ENCODE measurements at places on chromosomes 2 and 18.

DNA sequence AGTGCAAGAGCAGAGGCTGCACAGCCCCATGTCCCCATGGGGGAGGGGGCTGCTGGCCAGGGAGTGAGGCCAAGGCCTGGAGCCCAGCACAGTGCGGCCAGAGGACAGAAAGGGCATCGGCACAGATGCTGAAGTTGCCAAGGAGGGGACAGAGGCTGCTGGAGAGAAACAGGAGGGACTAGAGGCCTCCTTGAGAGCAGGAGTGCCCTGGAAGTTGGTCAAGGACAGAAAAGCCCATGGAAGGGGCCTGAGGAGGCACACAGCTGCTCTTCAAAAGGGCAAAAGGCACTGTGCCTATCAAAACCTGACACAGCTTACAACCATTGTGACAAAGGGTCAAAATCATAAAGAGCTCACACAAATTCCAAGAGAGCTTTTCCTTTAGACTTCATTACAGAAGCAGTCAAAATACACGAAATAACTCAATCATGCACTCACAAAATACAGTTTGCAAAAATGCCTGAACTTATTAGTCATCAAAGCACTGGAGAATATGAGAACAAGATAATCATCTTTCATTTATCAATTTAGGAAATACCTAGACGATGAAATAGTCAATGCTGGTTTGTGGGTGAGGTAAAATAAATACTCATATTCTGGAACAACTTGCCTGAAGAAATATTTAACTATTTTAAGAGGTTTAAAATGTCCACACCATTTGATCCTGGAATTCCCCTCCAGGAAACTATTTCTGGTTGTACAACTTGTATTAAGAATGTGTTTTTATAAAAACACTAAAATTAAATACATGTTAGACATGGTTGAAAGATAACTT lies 79.6 kb downstream of the USP40 start:
- H3K4me1 ChIP-seq, result peaks cover 14% of the 10 kb centered on the region
- DNase-seq, result no peak
- H3K27me3 ChIP-seq, result peaks cover 5% of the 10 kb centered on the region
- H3K27ac ChIP-seq, result no peak overlapping the region

GRCh38 chr2:9288681-9289338 lies 82.2 kb downstream of the ASAP2 start:
- no peak overlapping the region for H3K27ac ChIP-seq
- DNase-seq, result no peak
- no peak overlapping the region for H3K4me3 ChIP-seq
- peaks cover 7% of the 10 kb centered on the region for H3K4me1 ChIP-seq
- H3K27me3 ChIP-seq, result peaks cover 2% of the 10 kb centered on the region

DNA sequence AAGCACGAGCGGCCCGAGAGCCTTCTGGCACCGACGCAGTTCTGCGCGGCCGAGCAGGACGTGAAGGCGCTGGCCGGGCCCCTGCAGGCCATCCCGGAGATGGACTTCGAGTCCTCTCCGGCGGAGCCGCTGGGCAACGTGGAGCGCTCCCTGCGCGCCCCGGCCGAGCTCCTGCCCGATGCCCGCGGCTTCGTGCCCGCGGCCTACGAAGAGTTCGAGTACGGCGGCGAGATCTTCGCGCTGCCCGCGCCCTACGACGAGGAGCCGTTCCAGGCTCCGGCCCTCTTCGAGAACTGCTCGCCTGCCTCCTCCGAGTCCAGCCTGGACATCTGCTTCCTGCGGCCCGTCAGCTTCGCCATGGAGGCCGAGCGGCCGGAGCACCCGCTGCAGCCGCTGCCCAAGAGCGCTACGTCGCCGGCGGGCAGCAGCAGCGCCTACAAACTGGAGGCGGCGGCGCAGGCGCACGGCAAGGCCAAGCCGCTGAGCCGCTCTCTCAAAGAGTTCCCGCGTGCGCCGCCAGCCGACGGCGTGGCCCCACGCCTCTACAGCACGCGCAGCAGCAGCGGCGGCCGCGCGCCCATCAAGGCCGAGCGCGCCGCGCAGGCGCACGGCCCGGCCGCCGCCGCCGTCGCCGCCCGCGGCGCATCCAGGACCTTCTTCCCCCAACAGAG lies 70.4 kb downstream of the ARHGEF33 start:
- H3K4me1 ChIP-seq, result peaks cover 3% of the 10 kb centered on the region
- peaks cover 5% of the 10 kb centered on the region for H3K27me3 ChIP-seq
- no peak overlapping the region for H3K27ac ChIP-seq

DNA sequence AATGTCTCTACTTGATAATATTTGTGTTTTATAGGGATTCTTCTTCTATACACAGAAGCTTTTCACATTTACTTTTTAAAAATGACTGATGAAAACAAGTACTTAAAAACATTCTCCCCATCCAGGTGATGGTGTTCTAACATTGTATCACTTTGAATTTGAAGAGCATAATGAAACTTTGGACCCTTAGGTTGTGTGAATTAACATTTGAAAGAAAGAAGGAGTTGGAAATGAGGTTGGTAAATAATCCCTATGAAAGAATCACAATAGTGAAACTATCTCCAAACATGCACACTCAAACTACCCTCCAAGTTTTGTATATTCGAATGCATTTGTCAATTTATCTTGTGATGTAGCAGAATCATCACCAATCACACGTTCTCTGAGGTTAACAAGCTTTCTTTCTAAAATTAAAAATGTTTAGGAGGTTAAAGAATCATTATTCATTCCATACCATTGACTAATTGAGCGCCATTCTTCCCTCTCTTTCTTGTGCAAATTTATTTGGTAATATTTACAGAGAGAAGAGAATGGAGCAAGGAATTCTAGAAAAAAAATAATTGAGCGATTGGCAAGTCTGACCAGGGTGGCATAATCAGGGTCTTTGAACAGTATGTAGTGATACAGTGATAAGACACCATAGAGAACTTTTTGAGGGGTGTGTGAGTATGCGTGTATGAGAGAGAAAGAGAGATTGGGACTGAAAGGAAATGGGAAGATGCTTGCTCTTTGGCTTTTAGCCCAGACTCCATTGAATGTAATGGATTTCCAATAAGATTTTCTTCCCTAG lies 260.0 kb upstream of the NRXN1 start:
- H3K27me3 ChIP-seq, result no peaks in the 10 kb centered on the region
- DNase-seq, result no peak
- no peaks in the 10 kb centered on the region for H3K36me3 ChIP-seq

DNA sequence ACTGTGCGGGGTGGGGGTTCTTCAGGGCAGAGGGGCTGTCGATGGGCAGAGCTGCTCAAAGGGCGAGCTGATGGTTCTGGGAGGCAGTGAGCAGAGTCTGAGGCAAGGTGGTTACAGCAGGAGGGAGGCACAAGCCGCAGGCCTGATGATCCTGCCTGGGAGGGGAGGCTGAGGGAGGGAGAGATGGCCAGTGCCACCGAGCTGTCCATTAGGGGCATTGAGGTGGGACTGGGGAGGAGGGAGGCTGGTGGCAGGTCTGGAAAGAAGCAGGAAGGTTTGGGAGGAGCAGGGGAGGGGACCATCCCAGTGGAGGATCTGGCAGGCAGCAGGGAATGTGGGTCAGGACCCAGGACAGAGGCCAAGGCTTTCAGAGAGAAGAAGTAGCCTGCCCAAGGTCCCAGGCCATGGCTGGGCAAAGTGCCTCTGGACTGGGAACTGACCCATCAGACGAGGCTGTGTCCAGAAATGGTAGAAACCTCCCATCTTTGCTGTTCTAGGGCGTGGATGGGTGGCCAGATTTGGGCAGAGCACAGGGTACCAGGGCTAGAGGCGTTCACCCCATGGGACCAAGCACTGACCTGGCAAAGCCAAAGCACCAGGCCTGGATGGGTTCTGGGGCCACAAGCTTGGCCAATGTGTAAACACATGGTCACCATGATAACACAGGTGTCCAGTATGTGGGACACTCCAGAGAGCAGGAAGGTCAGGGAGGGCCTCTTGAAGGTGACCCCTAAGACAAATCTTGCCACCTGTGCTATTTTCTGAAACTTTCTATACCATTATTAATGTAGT lies 55.5 kb downstream of the INHBB start:
- no peaks in the 10 kb centered on the region for H3K4me1 ChIP-seq
- no peak for DNase-seq
- no peaks in the 10 kb centered on the region for H3K36me3 ChIP-seq
- H3K27me3 ChIP-seq, result peaks cover 15% of the 10 kb centered on the region
- no peak overlapping the region for H3K4me3 ChIP-seq

GRCh38 chr2:120680136-120680761 lies 55.4 kb upstream of the GLI2 start:
- peak; percentile 82 for DNase-seq
- peak overlapping the region; percentile 1 for H3K4me3 ChIP-seq
- H3K36me3 ChIP-seq, result no peaks in the 10 kb centered on the region
- peaks cover 11% of the 10 kb centered on the region for H3K4me1 ChIP-seq

DNA sequence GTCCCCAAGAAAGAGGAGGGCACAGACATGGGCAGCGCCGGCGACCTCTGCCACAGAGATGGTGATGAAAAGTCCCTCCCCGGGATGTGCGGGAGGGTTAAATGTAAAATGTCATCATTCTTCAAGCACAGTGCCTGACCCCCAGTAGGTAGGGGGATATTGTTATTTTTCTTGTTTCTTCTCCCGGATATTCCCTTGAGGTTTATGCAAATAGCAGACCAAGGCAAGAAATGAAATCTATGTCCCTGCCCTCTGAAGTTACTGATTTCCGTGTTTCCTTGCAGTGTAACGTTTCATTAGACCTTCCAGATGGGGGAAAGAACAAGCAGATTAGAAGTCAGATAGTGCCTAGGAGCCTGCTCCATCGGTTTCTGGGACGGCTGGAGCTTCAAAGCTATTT lies 158.3 kb downstream of the KLHL29 start:
- peaks cover 8% of the 10 kb centered on the region for H3K4me1 ChIP-seq
- H3K27ac ChIP-seq, result no peak overlapping the region
- H3K4me3 ChIP-seq, result no peak overlapping the region
- H3K36me3 ChIP-seq, result peaks cover 7% of the 10 kb centered on the region
- DNase-seq, result no peak

- no peak overlapping the region for H3K27ac ChIP-seq
- no peak for DNase-seq
- H3K4me1 ChIP-seq, result peaks cover 10% of the 10 kb centered on the region
- no peaks in the 10 kb centered on the region for H3K36me3 ChIP-seq
- H3K27me3 ChIP-seq, result no peaks in the 10 kb centered on the region
- H3K4me3 ChIP-seq, result no peak overlapping the region
Observed at GRCh38 chr2:219998107-219998506, 370.7 kb downstream of the SLC4A3 start.

DNA sequence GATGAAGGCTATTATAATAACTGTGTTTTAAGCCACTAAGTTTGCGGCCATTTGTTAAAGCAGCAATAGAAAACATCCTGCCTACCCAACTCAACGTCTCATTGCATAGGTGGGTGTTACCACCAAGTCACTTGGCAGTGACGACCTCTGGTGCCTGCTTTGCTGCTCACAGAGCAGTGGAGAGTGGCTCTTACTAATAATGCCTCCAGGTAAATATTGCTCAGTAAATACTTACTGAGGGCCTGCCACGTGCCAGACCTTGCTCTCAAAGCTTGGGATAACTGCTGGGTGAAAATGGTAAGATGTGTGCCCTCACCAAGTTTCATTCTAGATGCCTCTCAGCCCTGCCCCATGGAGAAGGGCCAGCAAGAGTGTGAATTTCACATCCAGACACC lies 27.7 kb downstream of the ITGA6 start:
- no peak overlapping the region for H3K27ac ChIP-seq
- no peak overlapping the region for H3K4me3 ChIP-seq
- H3K36me3 ChIP-seq, result no peaks in the 10 kb centered on the region

- H3K4me1 ChIP-seq, result no peaks in the 10 kb centered on the region
- DNase-seq, result peak; percentile 82
- H3K27ac ChIP-seq, result no peak overlapping the region
Observed at GRCh38 chr2:18387441-18388206, 172.8 kb downstream of the RDH14 start.

DNA sequence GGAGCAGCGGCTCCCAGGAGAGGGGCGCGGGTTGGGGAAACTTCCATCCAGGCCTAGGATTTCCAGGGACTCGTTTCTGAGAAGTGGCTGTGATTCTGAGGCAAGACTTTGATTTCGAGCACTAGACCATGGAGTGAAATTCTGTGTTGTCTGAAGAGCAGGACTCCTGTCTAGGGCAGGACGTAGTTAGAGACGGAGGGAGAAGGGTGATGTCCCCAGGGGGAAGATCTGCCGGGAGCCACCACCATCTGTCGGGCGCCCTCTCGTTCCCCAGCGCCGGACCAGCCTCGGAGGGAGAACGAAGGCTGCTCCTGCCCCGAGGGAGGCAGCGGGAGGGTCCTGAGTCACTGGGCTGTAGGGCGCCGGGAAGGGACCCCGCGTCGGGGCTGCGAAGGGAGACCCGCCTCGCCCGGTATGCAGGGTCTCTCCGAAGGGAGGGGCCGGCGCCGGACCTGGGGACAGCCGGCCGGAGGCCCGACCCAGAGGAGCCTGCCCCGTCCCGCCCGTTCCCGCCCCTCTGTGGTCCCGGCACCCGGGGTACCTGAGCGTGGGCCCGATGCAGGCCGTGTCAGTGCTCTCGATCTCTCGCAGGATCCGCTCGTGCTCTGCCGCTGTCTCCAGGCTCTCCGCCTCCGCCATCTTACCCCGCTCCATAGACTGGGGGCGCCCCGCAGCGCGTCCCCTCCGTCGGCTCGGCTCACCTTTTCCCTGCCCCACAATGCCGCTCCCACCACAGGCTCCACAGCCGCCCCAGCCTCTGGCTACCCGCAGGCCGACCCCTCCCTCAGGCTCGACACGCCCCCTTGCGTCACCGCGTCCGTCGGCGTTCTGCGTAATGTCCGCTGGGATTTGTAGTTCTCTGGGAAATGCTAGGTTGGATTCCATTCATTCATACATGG lies at the start of gene EXOC6B:
Gene EXOC6B (minus strand): TSS at position 777 of the 899 bp plus-strand sequence.
- peaks cover 10% of the 10 kb centered on the region for H3K27me3 ChIP-seq
- H3K4me3 ChIP-seq, result peak within 1 kb of the TSS; percentile 100
- H3K27ac ChIP-seq, result peak within 1 kb of the TSS; percentile 93
- H3K4me1 ChIP-seq, result peaks cover 22% of the 10 kb centered on the region

DNA sequence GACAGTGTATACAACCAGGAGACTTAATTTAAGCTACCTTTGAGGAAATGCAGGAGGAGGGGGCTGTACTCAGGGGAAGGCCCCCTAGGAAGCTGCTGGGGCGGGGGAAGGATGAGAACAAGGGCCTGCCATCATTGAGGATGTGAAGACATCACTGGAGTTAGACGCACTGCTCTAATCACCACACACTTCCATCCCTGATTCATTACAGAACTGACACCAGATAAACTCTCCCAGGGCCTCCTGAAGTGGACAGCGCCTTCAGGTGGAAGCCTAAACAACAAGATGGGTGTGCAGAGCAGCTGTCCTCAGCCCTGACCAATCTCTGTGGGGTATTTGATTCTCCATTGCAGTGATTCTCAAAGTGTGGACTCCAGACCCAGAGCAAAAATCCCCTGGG lies 30.6 kb upstream of the SLC35G4 start:
- H3K27ac ChIP-seq, result no peak overlapping the region
- no peaks in the 10 kb centered on the region for H3K36me3 ChIP-seq
- H3K4me3 ChIP-seq, result no peak overlapping the region
- no peaks in the 10 kb centered on the region for H3K27me3 ChIP-seq
- DNase-seq, result no peak

- no peaks in the 10 kb centered on the region for H3K27me3 ChIP-seq
- no peak for DNase-seq
- no peaks in the 10 kb centered on the region for H3K36me3 ChIP-seq
Observed at GRCh38 chr2:189254268-189254883, 74.8 kb upstream of the COL5A2 start.
